ENCODE measurements at places on chromosomes 12 and 14.

GRCh38 chr12:86712425-86712843 lies 456.2 kb upstream of the MGAT4C start:
- no peak for DNase-seq

GRCh38 chr14:25904446-25904845 lies 693.4 kb downstream of the NOVA1 start:
- no peak for DNase-seq

GRCh38 chr14:26602902-26603301 lies 5.1 kb upstream of the NOVA1 start:
- DNase-seq = no peak

DNA sequence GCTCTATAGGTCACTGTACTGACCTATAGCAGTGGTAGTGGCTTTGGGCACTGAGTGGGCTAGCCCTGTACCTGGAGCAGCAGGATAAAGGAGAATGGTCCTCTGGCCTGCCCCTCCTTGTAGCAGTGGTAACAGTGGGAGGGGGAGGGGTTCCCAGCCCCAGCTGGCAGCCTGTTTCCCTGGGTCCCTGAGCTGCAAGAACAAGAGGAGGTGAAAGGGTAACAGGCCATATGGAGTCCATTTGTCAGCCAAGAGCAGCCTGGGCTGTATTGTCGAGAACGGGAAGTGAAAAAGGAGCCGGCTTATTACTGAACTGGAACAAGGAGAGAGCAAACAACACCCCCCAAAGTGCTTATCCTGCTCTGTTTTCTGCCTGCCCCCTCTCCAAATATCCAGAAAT lies 73.8 kb upstream of the SRSF5 start:
- DNase-seq = no peak

DNA sequence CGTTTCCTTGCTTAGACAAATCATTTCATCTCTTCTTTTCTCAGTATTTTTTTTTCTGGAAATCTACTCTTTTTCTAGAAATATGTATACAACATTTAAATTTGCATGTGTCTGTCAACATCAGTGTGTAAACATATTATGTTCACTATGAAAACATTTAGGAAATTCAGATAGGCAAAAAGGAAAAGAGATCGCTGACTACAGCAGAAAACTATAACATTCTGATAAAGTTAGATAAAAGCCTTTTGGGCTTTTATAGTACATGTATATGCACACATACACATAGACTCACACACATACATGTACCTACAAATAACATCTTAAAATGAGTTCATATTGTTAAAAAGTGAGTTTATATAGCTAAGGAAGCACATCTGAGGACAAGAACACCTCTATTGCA lies 142.1 kb downstream of the RAD51B start:
- DNase-seq = no peak

- no peak for DNase-seq
Measured at GRCh38 chr12:51863933-51864832, 15.7 kb upstream of the FIGNL2 start.

GRCh38 chr12:13152281-13152680 lies 44.2 kb upstream of the EMP1 start:
- no peak for DNase-seq

DNA sequence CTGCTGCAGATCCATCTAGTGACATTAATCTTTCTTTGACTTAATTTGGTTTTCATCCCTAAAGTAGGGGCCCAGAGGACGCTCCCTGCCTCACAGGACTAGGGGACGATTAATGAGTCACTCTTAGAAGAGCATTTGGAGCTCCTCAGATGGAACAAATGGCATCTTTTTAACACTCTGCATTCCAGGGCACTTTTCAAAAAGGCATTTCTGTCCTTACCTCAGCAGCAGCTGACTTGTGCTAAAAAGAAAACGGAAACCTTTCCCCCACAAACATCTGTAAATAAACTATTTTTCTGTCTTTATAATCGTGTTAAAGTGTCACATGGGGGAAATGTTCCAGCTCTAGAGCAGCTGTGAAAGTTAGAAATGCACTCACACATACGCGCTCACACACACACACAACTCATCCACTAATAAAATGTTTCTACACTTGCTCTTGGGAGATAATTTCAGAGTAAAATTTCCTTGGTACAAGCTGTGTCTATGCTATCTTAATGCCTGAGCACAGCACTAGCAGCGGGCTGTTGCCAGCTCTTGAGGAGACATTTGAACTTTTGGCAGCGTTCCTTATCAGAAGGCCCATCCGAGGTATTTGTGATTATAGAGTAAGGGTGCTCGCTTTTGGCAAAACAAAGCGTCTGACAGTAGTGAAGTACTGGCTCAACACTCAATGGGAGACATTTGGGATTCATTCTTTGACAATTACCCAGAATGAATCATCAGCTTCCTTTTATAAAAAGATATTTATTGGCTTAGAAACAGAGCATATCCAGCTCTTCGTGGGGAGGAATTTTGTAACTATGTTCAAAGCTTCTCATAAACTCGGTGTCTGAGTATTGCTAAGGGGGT lies 141.3 kb downstream of the PLXNC1 start:
- no peak for DNase-seq

- DNase-seq = no peak
Measured at GRCh38 chr12:112705037-112705632, 86.4 kb upstream of the RPH3A start.

- no peak for DNase-seq
Measured at GRCh38 chr12:61385771-61386170, 874.4 kb upstream of the USP15 start.

DNA sequence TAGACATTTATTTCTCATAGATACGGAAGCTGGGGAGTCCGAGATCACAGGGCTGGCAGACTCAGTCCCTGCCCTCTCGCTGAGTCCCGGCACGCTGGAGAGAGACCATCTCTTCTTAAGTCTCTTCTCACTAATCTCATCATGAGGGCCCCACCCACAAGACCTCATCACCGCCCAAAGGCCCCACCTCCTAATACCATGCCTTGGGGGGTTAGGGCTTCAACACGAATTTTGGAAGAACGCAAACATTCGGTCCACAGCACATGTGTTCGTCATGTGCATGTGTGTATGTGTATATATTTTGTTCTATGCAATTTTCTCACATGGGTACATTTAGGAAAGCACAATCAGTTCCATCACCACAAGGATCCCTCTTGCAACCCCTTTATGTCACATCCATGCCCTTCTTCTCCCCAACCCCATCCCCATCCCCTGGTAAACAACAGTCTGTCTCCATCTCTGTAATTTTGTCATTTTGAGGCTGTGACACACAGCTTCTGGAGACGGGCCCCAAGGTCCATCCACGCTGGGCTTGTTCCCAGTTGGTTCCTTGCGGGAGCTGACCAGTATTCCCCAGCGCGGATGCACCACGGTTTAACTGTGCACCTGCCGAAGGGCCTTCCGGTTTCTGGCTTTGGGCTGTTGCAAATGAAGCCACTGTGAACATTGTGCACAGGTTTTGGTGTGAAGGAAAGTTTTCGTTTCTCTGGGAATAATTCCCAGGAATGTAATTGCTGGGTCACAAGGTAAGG lies 317.5 kb upstream of the DIO3 start:
- DNase-seq = no peak

GRCh38 chr14:96039633-96040311 lies 610 bp downstream of the C14orf132 start:
- no peak for DNase-seq

DNA sequence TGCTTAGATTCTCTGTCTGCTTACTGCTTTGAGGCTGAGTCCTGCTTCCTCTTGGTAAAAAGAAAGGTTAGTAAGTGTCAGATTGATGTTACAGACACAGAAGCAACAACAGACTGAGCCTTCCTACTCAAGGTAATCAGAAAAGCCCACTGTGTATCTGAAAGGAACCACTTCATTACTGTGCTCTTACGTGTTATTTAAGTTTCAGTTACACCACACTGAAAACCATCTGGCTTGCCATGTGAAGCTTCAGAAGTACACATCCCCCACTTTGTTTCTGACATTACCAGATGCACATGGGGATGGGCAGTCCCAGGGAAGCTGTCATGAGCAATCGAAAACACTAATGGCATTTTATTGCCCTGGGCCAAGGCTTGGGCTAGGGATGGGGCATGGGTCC lies 1290.1 kb downstream of the AACS start:
- DNase-seq = no peak

- no peak for DNase-seq
Measured at GRCh38 chr14:100290607-100291304, 15.5 kb downstream of the SLC25A29 start.

DNA sequence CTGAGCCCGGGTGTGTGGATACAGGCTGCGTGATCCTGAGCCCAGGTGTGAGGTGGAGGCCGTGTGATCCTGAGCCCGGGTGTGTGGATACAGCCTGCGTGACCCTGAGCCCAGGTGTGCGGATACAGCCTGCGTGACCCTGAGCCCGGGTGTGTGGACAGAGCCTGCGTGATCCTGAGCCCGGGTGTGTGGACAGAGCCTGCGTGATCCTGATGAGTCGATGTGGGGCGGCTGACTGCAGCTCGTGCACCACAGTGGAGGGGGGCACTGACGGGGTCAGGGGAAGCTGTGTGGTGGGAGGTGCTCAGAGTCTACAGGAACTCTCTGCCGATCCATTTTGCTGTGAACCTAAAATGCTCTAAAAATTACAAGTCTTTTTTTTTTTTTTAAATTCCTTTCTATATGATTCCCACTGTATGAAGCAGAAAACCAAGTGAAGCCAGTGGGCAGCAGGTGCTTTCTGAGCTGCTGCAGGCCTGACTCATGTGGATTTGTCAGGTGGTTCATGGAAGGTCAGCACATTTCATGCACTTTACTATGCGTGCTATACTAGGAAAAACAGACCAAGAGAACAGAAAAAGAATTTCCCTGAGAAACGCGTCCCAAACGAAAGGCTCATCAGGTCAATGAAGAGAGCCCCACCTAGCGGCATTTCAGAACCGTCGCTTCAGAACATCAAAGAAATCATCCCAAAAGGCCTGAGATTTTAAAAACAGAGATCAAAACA lies 19.3 kb downstream of the BRF1 start:
- no peak for DNase-seq

DNA sequence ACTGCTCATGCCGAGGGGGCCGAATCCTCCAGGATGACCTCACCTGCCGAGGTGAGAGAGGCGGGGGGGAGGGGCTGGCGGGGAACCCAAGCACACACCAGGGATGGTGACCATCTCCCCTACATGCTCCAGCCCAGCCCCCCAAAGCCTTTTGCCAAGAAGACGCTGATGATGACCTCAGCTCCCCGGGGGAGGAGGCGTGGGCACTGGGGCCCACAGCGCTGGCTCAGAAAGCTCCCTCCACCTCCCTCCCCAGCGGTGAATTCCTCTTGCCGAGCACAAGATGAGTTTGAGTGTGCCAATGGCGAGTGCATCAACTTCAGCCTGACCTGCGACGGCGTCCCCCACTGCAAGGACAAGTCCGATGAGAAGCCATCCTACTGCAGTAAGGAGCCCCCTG lies 23.7 kb upstream of the NXPH4 start:
- no peak for DNase-seq

- DNase-seq = no peak
Measured at GRCh38 chr14:92886337-92886736, 36.6 kb upstream of the CHGA start.

GRCh38 chr14:101353422-101353821 lies 207.9 kb upstream of the DIO3 start:
- DNase-seq = no peak

GRCh38 chr14:43540948-43541347 lies 966.1 kb downstream of the FSCB start:
- no peak for DNase-seq

GRCh38 chr14:25800841-25801240 lies 750.9 kb upstream of the STXBP6 start:
- DNase-seq = no peak

- DNase-seq = no peak
Measured at GRCh38 chr14:24315243-24315806, 4.0 kb downstream of the LTB4R start.

DNA sequence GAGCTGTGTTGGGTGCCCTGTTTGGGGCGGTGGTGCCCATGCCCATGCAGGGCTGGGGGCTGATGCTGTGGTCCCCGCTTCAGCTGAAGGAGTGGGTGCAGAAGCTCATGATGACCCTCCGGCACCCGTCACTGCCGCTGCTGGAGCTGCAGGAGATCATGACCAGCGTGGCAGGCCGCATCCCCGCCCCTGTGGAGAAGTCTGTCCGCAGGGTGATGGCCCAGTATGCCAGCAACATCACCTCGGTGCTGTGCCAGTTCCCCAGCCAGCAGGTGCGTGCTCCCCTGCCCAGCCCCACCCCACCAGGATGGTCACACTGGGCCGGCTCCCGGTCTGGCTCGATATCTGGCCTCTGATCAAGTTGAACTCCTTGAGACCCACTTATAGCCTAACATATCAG lies 92.7 kb downstream of the ACACB start:
- no peak for DNase-seq

GRCh38 chr14:37027188-37027824 lies 145.1 kb downstream of the SLC25A21 start:
- DNase-seq = no peak

- DNase-seq = no peak
Measured at GRCh38 chr14:26860111-26860510, 262.3 kb upstream of the NOVA1 start.

DNA sequence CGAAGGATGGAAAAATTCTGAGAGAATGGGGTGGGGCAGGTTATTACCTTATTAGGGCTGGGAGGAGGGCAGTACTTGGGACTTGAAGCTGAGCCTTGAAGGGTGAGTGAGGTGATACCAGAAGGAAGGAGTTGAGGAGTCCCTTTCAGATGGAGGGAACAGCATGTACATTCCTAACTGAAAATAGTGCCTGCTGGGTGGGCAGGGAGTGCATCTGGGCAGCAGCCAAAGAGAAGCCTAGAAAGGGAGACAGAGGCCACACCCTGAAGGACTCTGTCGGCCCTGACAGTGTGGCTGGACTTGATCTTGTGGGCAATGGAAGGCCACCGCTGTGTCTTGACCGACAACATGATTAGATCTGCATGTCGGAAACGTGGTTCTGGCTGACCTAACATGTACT lies 147.6 kb downstream of the NDUFA12 start:
- no peak for DNase-seq

DNA sequence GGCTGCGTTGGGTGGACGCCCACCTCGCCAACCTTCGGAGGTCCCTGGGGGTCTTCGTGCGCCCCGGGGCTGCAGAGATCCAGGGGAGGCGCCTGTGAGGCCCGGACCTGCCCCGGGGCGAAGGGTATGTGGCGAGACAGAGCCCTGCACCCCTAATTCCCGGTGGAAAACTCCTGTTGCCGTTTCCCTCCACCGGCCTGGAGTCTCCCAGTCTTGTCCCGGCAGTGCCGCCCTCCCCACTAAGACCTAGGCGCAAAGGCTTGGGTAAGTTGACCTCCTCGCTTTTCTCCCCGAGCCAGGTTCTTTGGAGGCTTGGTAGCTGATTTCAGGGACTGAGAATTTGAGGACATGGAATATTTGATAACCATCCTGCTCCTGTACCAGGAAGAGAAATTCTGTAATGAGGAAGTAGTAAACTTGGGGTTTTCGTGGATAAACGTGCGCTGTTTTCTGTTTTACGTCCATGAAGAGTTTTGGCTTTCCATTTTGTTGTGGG lies 530 bp downstream of the APAF1 start:
- no peak for DNase-seq
